Fibroblast of skin of left quadriceps (primary cell): ENCODE measurements at places on chromosomes 4 and X.

DNA sequence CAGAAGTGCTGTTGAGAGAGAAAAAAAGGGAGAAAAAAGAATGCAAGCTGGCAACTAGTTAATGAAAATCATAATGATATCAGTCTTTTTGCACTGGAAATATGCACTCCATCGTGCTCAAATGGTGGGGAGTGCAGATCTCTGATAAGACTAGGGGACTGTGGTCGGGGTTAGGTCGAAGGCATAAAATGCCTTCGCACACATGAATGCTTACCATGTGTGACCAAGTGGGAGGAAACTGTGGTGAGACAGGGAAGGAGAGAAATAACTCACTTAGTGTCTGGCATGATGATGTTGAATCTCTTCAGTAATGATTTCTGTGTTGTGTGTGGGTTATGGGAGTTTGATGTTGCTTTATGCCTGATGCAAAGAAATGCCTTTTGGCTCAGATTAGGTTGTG, 358.9 kb downstream of the FBXO8 start:
- DNase-seq, result no peak

DNA sequence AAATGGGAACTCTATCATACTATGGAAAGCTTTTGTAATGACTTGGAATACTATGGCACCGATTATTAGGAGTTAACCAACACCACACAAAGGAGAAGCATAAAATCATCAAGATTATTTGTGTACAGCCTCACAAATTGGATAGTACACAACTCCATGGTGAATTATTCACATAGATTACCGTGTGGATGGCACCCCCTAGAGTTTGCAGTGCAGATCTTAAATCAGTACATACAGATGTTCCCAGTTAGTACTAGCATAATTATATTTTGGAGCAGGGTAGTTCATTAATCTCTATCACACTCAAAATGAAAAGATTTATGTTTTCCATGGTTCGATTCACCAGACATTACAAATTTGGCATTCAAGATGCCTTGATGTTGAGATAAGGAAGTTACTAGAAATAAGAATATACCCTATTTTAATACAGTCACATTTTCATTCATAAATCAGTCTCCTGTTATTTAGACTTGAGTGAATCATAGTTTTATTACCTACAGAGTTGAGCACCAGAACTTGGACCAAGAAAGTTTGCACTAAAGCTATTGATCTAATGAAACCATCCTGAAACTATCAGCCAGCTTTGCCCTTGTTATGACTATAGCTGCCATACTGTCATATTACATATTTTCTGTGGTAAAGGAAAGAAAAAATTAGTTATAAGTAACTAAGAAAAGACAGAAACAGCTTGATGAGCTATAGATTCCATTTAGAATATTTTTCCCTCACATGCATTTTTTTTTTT, 531.8 kb downstream of the GLUD2 start:
- DNase-seq, result peak; percentile 3

GRCh38 chr4:85905761-85906160, 430.8 kb downstream of the ARHGAP24 start:
- DNase-seq, result no peak

- peak; percentile 92 for DNase-seq
These were observed 18.1 kb upstream of the CHRNA9 start for GRCh38 chr4:40316782-40317635.

- DNase-seq, result no peak
These were observed 81.7 kb downstream of the ALPK1 start for GRCh38 chr4:112378858-112379257.

DNA sequence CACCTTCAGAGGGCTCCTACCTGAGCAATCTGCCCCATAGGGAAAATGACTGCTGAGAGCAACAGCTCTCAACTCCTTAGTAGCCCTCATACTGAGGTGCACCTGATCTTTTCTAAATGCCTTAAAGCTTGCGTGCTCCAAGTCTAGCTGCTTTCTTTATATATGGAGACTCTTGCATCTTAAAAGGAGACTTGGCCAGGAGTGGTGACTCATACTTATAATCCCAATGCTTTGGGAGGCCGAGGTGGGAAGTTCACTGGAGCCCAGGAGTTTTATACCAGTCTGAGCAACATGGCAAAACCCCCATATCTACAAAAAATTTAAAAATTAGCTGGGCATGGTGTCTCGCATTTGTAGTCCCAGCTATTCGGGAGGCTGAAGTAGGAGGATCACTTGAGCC, 78.1 kb upstream of the TRIM2 start:
- no peak for DNase-seq

- DNase-seq, result no peak
These were observed 296.9 kb downstream of the GRID2 start for GRCh38 chr4:92600638-92601037.

DNA sequence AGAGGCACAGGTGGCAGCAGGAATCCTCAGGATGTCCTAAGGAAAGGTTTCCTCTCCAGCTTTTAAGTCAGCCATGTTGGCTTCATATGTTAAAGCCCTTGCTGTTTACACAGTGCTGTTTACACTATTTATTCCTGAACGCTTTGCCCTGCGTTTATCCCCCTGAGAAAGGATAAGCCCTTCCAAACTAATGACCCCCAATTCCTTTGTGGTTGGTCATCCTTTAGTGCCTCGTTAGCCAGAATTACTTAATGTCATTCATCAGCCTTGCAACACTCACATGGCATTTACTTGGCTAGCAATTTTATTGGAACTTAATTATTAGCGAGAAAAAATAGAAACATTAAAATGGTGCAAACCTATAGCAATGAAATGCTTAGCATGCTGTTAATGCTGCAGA, 23.8 kb downstream of the VCX2 start:
- DNase-seq, result no peak

GRCh38 chr4:13872155-13872554, 244.6 kb upstream of the BOD1L1 start:
- no peak for DNase-seq

GRCh38 chrX:135981668-135982067, 3.6 kb upstream of the SLC9A6 start:
- DNase-seq, result no peak

GRCh38 chr4:36159208-36159607, 85.1 kb downstream of the ARAP2 start:
- DNase-seq, result no peak

DNA sequence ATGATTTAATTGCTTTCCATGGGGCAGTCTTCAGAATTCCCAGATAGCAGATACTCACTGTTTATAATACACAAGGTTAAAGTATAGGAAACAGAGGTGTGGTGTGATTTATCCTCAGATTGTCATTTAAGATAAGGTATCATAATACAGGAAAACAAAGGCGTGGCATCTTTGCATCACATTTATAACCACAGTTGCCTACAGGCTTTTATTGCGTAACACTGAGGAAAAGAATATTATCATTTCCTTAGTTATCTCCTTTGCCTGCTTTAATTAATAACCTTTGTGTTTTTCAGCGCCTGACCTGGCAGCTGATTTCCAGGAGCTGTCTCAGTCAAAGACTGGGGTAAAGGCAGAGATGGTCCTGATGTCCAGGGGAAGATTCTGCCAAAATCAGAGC, 68.8 kb downstream of the SSX7 start:
- DNase-seq, result no peak

DNA sequence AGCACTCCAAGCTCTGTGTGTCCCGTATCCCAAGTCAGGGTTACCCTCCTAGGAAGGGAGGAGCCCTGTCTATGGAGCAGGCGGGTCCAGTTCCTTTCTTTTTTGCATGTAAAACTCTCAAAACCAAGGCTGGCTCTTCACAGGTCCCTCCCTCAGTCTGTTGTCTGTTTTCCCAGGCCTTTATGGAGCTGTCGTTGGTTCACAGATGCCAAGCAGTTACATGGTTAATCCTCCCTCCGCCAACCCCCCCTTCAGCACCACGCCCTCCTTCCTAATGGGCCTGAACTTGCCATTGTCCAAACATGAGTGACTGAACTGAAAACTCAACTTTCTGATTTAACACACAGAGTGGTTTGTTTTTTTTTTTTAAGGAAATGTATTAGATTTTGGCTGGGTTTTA, 148.3 kb downstream of the STOX2 start:
- no peak for DNase-seq

- DNase-seq, result no peak
These were observed 198.2 kb upstream of the LDB2 start for GRCh38 chr4:17096692-17097091.

DNA sequence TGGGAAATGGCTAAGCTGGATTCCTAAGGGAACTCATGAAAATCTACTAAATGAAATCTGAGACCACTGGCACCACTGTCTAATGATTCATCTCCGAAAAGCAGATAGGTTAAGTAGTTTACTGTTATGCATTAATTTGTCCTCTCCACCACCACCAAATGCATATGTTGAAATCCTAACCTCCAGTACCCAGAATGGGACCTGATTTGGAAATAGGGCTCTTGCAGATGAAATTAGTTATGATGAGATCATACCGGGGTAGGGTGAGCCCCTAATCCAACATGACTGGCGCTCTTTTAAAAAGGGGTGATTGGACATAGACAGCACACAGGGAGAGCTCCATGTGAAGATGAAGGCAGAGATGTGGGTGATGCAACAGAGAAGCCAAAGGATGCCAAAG, 124.9 kb upstream of the GUCY1A1 start:
- DNase-seq, result no peak

- no peak for DNase-seq
These were observed 18.1 kb downstream of the CCSER1 start for GRCh38 chr4:90145319-90145718.

- DNase-seq, result no peak
These were observed 81.3 kb downstream of the PLS3 start for GRCh38 chrX:115642311-115642710.

GRCh38 chr4:6147441-6147840, 52.9 kb downstream of the JAKMIP1 start:
- DNase-seq, result no peak

DNA sequence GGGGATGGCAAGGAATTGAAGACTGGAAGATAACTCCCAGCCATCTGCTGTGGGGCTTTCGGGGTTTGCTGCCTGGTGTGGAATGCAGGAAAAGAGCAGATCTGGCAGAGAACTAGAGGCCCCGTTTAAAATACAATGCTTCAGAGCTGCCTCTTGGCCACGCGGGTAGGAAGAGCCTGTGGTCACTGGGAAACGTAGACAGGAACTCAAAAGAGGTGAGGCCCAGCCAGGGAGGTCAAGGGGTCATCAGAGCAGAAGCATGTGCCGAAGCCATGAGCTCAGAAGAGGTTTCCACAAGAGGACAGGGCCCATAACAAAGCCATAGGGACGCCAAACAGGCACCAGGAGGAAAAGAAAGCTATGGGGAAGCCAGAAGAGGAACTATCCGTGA, 14.5 kb upstream of the STS start:
- DNase-seq, result no peak

- no peak for DNase-seq
These were observed 27.2 kb downstream of the MFAP3L start for GRCh38 chr4:169998981-169999380.

- DNase-seq, result peak; percentile 9
These were observed 43.5 kb upstream of the SLC25A31 start for GRCh38 chr4:127686658-127687057.

- no peak for DNase-seq
These were observed 94.2 kb downstream of the PPP3CA start for GRCh38 chr4:101253121-101253520.

- DNase-seq, result no peak
These were observed 171.7 kb downstream of the SLIT2 start for GRCh38 chr4:20423420-20423819.

GRCh38 chr4:39085891-39086290, 23.9 kb downstream of the KLHL5 start:
- peak; percentile 3 for DNase-seq

GRCh38 chrX:151174581-151175282, 1.7 kb upstream of the GPR50 start:
- no peak for DNase-seq

- DNase-seq, result no peak
These were observed 94.6 kb downstream of the SORBS2 start for GRCh38 chr4:185717377-185717741.

GRCh38 chr4:89640620-89641366, 196.2 kb downstream of the SNCA start:
- peak; percentile 16 for DNase-seq

- no peak for DNase-seq
These were observed 178.7 kb downstream of the RBM46 start for GRCh38 chr4:154959756-154960155.

GRCh38 chr4:158155656-158156356, 17.0 kb downstream of the GASK1B start:
- DNase-seq, result no peak

- DNase-seq, result no peak
These were observed 12.1 kb downstream of the PJA1 start for GRCh38 chrX:69153060-69153730.

GRCh38 chrX:53684415-53685192, 1.9 kb downstream of the HUWE1 start:
- DNase-seq, result no peak

GRCh38 chr4:139825523-139826014, 159.9 kb downstream of the MGST2 start:
- DNase-seq, result no peak

DNA sequence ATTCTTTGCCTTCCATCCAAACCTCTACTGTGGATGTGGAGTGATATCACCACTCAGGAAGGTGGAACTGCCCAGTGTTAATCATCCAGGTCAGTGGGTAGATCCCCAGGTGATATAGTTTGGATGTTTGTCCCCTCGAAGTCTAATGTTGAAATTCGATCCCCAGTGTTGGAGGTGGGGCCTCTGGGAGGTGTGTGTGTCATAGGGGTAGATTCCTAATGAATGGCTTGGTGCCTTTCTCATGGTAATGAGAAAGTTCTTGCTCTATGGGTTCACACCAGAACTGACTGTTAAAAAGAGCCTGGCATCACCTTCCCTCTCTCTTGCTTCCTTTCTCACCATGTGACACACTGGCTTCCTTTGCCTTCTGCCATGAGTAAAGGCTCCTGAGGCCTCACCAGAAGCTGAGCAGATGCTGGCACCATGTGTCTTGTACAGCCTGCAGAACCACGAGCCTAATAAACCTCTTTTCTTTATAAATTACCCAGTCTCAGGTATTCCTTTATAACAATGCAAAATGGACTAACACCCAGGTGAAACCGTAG, 6.8 kb upstream of the SOWAHB start:
- DNase-seq, result no peak

DNA sequence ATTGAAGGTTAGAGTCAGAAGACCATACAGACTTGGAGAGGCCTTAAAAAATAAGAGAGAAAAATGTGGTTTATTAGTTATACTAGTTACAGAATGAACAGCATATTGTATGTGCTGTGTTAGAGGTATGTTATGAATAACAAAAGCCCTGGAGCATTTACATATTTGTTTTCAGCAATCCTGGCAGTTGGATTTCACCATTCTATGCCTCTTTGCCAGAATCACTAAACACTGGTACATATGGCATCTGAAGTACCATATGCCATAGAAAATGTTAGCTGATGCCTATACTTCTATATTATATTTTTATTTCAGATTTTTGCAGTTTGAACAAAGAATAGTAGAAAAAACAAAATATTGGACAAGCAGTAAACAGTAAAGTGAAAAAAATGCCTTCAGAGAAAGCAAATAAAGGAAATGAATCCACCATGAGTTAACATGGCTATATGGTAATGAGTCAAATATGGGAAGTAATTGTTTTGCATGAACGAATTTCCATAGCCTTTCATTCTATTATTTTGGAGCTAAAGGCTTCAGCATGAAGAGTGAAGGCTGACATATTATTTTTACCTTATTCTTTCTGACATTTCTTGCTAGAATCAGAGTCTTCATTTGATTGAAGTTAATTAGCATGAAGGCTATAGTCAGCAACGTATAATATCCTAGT, 41.9 kb upstream of the PRDM8 start:
- DNase-seq, result no peak

GRCh38 chrX:73457306-73457705, 10.5 kb downstream of the CDX4 start:
- DNase-seq, result no peak
